ENCODE measurements at places on chromosomes 11 and 22.
A peak's percentile ranks its signal among the peaks of the same experiment; 100 is the strongest.

- no peak for DNase-seq
Observed at GRCh38 chr11:64564947-64565889, 25.8 kb upstream of the SLC22A12 start.

- DNase-seq = no peak
Observed at GRCh38 chr11:14645015-14645912, 1.7 kb downstream of the PDE3B start.

DNA sequence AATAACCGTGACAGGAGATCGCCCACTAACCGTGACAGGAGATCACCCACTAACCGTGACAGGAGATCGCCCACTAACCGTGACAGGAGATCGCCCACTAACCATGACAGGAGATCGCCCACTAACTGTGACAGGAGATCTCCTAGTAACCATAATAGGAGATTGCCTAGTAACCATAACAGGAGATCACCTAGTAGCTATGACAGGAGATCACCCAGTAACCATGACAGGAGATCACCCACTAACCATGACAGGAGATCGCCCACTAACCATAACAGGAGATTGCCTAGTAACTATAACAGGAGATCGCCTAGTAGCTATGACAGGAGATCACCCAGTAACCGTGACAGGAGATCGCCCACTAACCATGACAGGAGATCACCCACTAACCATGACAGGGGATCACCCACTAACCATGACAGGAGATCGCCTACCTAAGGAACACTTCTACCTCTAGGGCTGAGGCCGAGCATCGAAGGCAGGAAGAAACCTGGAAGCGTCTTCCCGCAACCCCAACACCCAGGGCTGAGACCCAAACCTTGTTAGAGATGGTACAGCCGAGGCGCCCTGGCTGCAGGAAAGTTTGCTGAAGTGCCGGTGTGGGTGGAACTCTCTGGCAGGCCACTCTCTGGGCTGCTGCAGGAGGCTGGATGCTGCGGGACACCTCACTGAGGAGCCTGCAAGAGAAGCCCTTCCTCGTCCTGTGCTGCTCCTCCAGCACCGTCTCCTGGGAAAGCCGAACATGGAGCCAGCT lies 67.5 kb upstream of the THY1 start:
- DNase-seq = no peak

GRCh38 chr11:32100495-32100894 lies 9.6 kb downstream of the RCN1 start:
- no peak for DNase-seq

- peak; percentile 48 for DNase-seq
Observed at GRCh38 chr11:7672960-7673723, at the start of gene CYB5R2. CYB5R2 (minus strand) TSS chr11:7673500; CDS start chr11:7672825, 675 bp downstream.

GRCh38 chr22:38176170-38176741 lies 5.4 kb downstream of the PLA2G6 start:
- DNase-seq = no peak

DNA sequence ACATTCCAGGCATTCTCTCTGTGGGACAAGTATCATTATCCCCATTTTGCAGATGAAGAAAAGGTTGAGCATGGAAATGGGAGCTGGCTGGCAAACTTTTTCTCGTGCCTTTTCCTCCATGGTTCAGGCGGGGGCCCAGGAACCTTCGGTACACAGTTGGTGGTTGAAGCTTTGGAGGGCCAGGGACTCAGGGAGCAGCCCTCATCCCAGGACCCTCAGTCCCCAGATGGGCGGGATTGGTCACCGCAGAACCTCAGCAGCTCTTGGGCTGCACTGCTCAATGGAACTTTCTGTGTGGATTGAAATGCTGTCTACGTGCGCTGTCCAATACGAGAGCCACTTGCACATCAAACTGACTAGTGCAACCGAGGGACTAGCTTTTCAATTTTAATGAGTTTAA lies 61.2 kb downstream of the TSPAN18 start:
- no peak for DNase-seq

DNA sequence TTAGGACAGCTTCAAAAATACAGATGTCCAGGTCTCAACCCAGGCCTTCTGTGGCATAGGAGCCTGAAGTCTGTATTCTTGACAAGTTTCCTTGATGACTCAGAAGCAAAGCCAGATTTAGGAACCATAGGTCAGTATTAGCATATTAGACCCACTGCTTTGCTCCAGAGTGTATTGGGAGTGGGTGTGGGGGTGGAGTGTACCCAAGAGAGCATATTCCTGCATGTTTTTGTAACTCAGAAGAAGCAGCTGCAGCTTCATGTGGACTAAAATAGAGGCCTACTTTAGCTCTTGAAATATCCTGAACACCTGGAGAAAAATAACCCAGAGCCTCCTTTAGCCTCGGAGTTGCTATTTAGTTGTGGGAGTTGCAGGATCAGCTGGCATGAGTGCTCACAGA lies 106.7 kb downstream of the CCDC81 start:
- DNase-seq = no peak

GRCh38 chr11:57344826-57345225 lies 6.7 kb downstream of the P2RX3 start:
- no peak for DNase-seq

- peak; percentile 70 for DNase-seq
Observed at GRCh38 chr11:119709638-119710346, 19.2 kb downstream of the NECTIN1 start.

DNA sequence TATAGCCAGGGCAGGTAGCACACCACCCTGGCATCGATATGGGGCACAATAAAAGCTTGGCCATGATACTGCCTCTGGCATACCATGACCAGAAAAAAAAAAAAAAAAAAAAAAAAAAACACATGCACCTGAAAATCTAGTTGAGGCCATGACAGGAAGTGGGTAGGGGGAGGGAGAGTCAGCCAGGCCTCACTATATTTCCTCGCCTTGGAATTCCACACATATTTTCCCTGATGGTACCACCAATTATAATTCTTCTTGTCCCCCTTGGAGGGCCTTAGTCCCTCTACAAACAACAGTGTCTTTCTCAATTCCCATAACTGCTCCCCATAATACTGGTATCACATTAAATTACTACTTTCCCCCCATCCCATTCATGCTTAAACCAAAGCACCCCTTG lies 12.6 kb upstream of the CHKA start:
- DNase-seq = no peak

DNA sequence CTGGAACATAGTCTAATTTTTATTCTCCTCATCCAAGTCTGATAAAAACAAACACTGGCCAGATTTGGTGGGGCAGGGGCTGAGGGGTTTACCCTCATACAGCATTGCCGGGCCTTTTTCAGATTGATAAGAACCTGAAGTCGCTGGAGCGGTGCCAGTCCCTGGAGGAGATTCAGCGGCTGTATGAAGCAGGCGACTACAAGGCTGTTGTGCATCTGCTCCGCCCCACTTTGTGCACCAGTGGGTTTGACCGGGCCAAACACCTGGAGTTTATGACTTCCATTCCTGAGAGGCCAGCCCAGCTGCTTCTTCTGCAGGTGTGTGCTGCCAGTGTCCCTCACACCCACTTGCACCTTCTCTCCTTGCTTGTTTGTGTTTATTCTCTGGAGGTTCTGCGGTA lies 55.8 kb downstream of the CABIN1 start:
- DNase-seq = no peak

GRCh38 chr11:77789061-77789730 lies 31.3 kb downstream of the RSF1 start:
- DNase-seq = no peak

- DNase-seq = no peak
Observed at GRCh38 chr11:73469401-73469800, 93.2 kb downstream of the RELT start.

- no peak for DNase-seq
Observed at GRCh38 chr11:111456859-111457730, 55.1 kb downstream of the BTG4 start.

GRCh38 chr22:32874976-32875375 lies 73.5 kb downstream of the TIMP3 start:
- DNase-seq = no peak
